ENCODE measurements at places on chromosomes 3 and 15.
A peak's percentile ranks its signal among the peaks of the same experiment; 100 is the strongest.

GRCh38 chr15:69613182-69613581, 160.6 kb downstream of the RPLP1 start:
- no peak for DNase-seq

DNA sequence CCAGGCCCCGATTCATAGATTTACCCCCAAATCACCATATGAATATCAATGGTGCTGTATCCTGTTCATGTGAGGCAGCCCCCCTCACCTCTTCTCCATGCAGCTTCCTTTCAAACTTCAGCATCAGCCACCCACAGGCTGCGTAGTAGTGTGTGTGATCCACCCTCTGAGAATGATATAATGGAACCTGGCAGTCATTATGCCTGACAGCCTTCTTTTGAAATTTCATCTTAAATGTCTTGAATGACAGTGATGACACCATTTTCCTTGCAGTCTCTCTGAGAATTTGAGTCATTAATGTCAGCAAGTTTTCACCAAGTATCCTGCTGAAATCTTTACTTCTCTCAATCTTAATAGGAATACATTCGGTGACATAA, 3.5 kb upstream of the CLRN1 start:
- no peak for DNase-seq

- no peak for DNase-seq
Observed at GRCh38 chr3:24437326-24437725, 57.3 kb downstream of the THRB start.

- no peak for DNase-seq
Observed at GRCh38 chr3:185155678-185156077, 2.8 kb upstream of the C3orf70 start.

GRCh38 chr3:63046580-63046979, 171.4 kb upstream of the CADPS start:
- no peak for DNase-seq

GRCh38 chr15:79950247-79950646, 20.7 kb downstream of the BCL2A1 start:
- no peak for DNase-seq

- DNase-seq: no peak
Observed at GRCh38 chr15:69403594-69403993, 10.6 kb upstream of the KIF23 start.

DNA sequence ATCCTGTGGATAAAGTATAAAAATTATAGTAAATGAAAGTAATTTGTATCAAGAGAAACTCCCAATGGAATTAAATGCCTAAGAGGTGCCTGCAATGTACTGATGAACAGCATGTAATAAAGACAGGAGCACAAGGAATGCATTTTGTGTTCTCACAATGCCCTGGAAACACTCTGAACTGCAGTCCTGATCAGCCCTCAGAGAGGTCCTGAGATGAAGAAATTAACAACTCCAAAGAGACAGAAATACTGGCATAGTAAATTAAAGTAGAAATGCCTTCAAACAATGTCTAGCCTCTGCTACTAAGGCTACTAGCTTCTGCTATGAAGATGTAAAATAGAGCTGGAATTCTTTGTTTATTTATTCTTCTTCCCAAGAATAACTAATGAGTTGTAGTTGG, 59.9 kb downstream of the CFAP20DC start:
- DNase-seq: no peak

- DNase-seq: no peak
Observed at GRCh38 chr15:79743032-79743431, 153.8 kb downstream of the MTHFS start.

DNA sequence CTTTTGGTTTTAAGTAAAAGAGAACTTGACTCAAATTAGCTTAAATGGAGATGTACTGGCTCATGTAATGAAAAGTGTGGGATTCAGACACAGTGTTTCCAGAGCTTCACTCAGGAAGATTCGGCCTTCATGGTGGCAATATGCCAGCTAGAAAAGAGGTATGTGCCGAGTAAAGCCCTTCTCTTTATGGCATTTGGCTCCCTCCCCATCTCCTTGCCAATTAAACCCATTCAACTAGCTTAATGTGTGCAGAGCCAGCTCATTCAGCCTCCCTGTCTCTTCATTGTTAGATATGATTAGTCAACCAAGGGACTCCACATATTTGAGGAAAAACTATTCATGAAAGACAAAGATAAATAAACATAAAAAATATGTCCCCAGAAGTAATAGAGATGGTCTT, 15.0 kb upstream of the TRANK1 start:
- no peak for DNase-seq

- DNase-seq: no peak
Observed at GRCh38 chr15:83276661-83277060, 7.8 kb downstream of the BNC1 start.

- DNase-seq: no peak
Observed at GRCh38 chr3:59316688-59317275, 267.0 kb upstream of the CFAP20DC start.

GRCh38 chr3:147656023-147656422, 246.9 kb downstream of the ZIC1 start:
- no peak for DNase-seq

- no peak for DNase-seq
Observed at GRCh38 chr3:185815391-185816282, 9.2 kb downstream of the IGF2BP2 start.

- DNase-seq: no peak
Observed at GRCh38 chr3:126137490-126138130, 42.8 kb downstream of the ALDH1L1 start.

GRCh38 chr15:66986951-66987350, 78.5 kb upstream of the SMAD3 start:
- DNase-seq: no peak

DNA sequence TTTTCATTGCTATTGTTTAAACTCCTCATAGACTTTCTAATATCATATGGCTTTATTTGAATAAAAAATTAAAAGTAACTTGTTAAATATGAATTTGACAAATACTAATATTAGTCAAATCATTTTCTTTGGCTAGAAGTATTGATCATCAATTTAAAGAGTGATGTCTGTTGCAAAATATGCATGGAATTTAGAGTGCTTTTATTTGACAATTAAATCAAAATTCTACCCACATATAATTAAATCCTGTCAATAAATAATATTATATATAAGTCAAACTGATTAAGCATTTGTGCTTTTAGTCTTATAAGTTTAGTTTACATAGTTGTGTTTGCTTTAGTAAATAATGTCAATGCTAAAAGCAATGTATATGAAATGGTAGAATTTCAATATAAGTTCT, 318.6 kb upstream of the ROBO1 start:
- DNase-seq: no peak

DNA sequence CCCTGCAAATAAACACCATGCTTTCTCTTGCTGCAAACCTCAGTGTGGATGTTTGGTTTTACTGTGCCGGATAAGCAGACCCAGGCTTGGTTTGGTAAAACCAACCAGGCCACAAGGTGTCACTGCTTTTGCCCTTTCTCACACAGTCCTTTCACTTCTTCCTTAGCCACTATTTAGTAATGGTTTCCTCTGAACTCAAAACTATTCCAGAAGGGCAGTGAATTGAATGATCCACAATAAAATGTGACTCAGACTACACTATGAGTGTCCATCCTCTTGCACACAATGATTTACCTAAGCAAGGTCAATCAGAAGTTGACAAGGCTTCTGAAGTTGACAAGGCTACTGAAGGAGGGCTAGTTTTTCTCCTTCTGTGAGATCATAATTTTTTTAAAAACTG, 552.4 kb upstream of the CCDC54 start:
- peak; percentile 29 for DNase-seq

- DNase-seq: no peak
Observed at GRCh38 chr3:168362661-168363247, 267.0 kb upstream of the GOLIM4 start.

- DNase-seq: no peak
Observed at GRCh38 chr15:43529587-43530345, 12.4 kb downstream of the MAP1A start.

- DNase-seq: no peak
Observed at GRCh38 chr15:97955529-97955928, 5.0 kb upstream of the ARRDC4 start.

DNA sequence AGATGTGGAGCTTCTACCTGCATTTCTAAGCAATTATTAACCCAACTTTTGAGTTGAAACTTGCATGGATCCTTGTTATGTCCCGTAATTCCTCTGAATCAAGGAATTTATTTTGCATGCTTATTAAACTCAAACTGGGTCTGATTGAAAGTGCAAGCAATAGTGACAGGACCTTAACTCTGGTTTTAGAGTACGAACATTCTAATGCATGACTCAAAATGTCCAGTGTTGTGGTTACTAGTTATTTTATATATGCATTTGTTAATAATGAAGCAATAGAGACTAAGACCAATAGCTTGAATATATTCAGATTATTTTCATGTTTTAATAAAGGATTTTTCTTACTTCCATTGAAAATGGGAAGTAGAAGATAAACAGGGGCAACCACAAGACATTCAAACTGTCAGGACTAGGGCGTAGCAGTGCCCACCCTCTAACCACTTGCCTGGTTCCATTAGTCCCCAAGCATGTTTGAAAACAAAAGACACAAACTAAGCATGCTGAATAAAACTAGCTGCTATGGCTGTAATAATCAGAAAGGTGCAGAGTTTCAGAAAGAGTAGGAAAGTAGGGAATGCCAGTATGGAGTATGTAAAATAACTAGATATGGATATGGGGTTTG, 28.1 kb downstream of the OIP5 start:
- no peak for DNase-seq

GRCh38 chr3:179330438-179330837, 7.6 kb downstream of the ZNF639 start:
- no peak for DNase-seq

DNA sequence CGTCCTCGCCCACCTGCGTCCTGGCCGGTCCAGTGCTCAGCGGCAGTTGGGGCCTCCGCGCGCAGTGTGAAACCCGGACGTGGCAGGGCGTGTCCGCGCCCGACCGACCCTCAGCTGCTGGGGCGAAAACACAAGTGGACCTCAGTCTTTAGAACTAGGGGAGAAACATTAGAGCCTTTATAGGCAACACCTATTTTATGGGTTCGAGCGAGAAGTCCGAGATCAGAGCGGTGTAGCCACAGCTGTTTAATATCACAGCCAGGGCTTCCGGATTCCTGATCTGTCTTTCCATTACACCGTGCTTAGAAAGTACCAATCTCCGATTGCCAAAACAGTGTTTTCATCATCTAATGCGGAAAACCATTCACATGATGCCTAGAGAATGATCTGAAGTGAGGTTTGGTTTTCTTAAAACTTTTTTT, 506 bp downstream of the RAD51 start:
- no peak for DNase-seq
